HAP-1 (cell line): ENCODE measurements at places on chromosomes 12 and 14.

DNA sequence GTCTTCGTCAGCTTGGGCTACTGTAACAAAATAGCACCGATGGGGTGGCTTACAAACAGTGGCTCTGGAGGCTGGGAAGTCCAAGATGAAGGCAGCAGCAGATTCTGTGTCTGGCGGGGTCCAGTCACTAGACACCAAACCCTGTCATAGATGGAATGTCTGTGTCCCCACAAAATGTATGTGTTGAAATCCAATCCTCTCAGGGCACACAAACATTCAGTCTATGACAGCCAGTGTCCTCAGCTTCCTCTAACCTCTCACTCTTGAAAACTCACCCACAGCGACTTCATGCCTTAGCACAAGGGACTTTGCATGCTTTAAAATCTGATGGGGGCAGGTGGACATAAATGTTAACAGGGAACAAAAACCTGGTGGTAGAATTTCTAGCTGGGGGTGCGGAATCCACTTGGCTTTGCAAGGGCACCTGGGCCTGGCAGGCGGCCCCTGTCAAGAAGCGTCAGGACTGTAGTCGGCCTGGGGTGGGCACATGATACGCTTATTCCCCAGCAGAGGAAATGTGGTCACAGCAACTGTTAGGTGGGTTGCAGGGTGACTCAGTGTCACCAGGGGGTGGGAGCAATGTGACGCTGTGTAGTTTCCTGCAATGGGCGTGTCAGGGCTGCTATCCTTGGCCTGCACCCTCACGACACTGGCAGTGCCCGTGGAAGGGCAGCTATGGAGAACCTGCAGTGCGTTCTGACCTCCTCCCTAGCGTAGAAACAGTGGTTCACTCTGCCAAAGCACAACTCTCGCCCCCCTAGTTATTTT, 17.7 kb downstream of the RIN3 start:
- no peak for DNase-seq

DNA sequence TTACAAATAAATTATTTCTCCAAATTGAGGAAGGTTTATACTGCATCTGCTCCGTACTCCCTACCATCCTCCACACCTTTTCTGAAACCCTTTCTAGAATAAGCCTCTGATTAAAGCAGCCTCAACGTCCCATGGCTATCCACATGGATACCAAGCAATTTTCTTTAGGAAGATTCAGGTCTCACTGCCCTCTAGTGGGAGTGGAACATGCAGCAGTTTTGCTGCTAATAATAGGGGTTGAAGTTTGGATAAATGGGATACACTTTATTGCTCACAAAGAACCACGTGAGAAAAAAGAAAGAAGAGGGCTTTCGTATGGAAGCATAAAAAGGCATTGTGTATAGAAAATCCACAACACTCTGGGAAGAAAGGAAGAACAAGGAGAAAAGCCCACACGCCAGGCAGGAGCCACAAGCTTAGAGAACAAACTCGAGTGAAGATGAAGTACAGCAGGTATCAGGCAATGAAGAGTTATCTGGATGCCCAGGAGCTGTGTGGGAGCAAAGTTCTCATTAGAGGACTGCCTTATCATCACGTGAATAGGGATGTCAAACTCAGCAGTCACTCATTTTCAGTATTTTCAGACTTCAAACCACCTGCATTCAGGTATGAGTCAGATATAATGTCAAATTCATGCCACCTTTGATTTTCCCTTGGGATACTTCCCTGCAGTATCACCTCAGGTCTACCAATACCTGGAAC, 45.8 kb downstream of the CCER1 start:
- peak; percentile 49 for DNase-seq

DNA sequence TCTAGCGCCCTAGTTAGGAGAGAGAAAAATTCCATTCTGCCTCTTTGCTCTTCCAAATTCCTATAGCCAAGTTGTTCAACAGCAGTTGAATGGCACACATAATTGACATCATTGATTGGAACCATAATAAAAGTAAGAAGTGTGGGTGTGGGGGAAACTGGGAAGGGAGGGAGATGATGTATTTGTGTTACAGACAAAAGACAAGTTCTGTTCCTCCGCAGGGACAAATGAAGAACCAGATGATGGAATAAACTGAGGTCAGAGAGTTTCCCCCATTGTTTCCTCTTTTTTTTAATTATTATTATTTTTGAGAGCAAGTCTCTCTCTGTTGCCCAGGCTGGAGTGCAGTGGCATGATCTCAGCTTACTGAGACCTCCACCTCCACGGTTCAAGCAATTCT, 34.9 kb downstream of the GDF11 start:
- DNase-seq = no peak

DNA sequence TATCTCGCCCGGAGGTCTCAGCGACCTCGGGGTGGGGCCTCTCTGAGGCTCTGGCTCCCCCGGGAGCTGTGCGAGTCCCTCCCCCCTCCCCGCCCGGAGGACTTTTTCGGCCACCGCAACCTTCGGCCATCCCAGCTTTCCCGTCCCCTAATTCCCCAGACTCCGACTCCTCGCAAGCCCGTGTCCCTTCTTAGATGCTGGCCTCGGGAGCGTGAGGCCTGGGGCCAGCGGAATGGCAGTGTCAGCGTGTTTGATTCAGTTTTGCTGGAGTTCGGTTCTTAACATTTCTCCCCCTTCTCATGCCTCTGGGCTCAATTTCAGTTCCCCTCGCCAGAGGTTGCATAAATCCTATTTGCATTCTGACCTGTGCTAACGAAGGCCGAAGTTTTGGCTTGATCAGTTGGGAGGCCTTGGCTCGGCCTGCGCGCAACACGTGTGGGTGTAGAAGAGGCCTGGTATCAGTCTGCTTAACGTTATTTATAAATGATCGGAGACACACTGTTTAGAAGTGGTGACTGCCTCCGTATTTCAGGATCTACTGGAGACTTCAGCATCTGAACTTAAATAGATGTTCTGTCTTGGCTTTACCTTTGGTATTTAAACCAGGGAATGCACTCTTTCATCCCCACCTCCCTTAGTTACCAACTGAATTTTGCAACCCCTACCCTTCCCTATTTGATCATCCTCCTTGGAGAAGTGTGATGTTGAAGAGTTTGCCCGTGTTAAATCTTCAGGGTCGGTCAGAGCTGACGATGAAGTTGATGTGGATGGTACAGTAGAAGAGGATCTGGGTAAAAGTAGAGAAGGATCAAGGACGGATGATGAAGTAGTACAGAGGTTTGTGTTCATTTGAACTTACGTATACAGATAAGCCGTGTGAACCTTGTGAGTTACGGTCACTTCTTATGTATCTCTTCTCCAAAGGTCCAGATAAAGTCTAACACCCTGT, 851 bp downstream of the HSP90B1 start:
- DNase-seq = peak; percentile 39

DNA sequence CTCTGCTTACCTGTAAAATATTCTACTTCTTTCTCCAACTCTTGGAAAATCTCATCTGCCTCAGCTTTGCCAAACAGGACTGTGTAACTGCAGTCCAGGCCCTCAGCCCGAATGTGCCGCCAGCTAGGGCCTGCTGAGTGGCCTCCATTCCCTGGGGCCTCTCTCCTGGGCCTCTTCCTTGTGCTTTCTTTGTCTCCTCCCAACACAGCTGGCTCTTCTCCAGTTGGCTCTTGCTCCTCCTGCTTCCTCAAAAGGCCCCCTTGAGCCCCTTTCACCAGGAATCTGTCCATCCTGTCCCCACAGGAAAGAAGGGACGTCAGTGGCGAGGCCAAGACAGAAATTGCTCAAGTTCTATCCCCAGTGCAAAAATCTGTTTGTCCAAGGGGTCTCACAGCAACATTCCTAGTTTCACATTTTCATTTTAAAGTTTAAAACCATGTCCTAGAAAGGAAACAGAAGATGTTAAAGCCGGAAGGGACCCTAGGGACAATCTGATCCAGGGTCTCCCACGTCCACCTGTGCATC, 713 bp downstream of the ALKBH2 start:
- no peak for DNase-seq

DNA sequence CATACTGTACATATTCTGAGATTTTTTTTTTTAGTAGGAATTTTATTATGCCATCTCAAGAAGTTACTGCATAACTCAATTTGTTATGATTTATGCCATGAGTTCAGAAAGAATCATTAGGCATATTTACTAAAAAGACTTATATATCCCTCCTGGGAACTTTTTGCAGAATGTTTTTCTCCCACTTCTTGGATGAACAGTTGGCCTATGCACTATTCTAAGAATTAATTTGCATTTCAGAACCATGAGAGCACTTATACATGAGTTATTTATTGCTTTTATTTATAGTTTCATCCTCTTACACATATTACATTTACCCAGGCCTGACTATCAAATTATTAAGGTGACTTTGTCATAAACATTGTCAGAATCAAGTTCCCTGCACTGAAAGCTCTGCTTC, 6.3 kb upstream of the LRIG3 start:
- DNase-seq = no peak

DNA sequence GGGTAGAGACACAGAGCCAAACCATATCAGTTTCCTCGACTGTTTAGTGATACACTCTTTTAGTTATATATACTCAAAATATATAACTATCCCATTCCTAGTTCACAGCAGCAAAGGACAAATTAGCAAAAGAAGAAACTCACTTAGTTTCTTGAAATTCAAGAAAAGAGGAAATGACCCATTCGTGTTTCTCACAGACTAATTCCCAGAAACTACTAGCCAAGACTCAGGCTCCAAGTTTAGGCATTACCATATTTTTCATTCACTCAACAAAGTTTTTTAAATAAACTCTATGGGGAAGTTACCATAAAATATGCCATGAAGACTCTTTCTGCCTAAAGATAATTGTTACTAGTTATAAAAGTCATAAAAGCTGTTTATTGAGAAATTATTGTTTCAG, 152.3 kb upstream of the DAAM1 start:
- DNase-seq = no peak

- no peak for DNase-seq
These were observed 106.4 kb upstream of the C14orf180 start for GRCh38 chr14:104473244-104473565.

- DNase-seq = no peak
These were observed 59.6 kb upstream of the KCNC2 start for GRCh38 chr12:75269209-75269608.

GRCh38 chr14:104247336-104248202, 109.2 kb downstream of the KIF26A start:
- no peak for DNase-seq

DNA sequence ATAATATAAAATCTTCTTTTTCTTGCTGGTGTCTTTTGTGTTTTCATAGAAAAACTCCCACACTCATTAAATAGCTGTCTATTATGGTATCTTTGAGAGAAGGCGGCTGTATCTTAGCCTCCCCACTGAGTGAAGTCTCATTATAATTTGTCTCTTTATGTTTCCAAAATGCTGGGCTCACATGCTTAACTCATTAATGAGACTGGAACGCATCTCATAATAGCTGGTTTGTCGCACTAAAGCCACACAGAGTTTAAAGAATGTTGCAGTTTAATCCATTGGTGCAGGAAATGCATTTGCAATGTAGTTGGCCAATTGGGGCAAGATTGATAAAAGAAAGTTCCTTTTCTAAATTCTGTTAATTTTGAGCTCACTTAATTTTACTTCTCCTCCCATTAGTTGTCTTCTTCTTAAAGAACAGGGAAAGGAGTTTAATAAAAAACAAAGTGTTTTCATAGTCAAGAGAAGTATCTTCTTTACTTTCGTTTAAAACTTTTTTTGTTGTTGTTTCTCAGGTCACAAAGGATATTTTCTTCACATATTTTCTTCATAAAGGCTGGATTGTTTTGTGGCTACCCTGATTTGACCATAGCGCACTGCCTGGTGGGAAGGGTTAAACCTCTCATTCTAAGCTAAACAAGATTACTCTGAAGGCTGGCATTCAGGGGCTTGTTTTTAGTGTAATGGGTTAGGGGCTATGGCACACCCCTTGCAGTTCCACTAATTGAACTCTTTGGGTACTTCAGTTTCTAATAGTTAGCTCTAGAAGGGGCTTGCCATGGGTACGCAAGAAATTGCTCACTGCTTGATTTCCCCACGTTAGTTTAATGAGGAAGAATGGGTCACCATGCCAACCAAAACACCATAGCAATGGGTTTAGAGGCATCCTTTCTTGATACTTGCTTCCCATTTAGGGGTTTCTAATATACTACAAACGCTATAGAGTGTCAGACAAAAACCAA, 197.0 kb downstream of the TMTC2 start:
- DNase-seq = peak; percentile 8

- DNase-seq = no peak
These were observed 27.3 kb upstream of the CD9 start for GRCh38 chr12:6172862-6173261.

- no peak for DNase-seq
These were observed 62.8 kb downstream of the PPP2R5C start for GRCh38 chr14:101824339-101824727.

- DNase-seq = no peak
These were observed 180.8 kb downstream of the ZFP36L1 start for GRCh38 chr14:68612049-68612448.

DNA sequence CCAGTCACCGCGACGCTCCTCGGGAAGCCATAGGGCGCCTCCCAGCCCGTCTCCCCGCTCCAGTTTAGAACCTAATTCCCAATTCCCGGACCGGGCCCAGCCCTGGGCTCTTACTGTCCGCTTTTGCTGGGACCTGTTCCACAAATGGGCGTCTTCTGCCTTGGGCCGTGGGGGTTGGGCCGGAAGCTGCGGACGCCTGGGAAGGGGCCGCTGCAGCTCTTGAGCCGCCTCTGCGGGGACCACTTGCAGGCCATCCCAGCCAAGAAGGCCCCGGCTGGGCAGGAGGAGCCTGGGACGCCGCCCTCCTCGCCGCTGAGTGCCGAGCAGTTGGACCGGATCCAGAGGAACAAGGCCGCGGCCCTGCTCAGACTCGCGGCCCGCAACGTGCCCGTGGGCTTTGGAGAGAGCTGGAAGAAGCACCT, 797 bp downstream of the UNG start:
- no peak for DNase-seq

GRCh38 chr12:5492562-5492961, 60.7 kb downstream of the NTF3 start:
- DNase-seq = no peak

DNA sequence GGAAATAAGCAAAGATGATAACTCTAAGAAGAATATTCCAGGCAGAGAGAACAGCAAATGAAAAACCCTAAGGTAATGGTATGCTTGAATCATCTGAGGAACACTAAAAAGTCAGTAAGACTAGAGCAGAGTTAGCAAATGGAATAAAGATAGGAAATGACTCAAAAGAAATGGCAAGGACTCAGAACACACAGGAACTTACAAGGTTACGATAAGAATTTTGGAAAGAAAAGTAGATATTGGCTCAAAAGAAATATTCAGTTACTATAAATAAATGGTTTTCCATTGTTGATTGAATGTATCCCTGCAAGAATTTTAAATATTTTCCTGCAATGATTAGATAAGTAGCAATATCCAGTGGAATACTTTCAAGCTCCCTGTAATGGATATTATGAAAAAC, 705.8 kb downstream of the C12orf50 start:
- DNase-seq = no peak

- no peak for DNase-seq
These were observed 170.5 kb upstream of the GARIN2 start for GRCh38 chr14:67018720-67019119.

DNA sequence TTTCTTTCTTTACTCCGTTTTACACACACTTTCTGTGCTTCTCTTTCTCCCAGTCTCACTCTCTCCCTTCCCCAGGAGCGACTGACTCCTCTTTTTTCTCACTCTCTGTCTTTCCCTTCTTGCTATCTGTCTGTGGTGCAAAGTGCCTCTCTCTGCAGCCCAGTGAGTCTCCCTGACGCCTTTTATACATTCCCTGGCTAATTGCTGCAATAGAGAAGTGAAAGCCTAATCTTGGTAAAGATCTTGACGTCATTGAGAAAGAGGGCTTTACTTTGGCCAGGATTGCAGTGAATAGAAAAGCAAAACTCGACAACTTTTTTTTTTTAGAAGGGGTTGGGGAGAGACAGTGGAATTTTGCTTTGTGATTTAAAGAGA, 706 bp upstream of the DIO2 start:
- peak; percentile 34 for DNase-seq

- no peak for DNase-seq
These were observed 825.7 kb downstream of the AACS start for GRCh38 chr12:125890971-125891370.
